ENCODE measurements at places on chromosomes 7 and 10.
A peak's percentile ranks its signal among the peaks of the same experiment; 100 is the strongest.

DNA sequence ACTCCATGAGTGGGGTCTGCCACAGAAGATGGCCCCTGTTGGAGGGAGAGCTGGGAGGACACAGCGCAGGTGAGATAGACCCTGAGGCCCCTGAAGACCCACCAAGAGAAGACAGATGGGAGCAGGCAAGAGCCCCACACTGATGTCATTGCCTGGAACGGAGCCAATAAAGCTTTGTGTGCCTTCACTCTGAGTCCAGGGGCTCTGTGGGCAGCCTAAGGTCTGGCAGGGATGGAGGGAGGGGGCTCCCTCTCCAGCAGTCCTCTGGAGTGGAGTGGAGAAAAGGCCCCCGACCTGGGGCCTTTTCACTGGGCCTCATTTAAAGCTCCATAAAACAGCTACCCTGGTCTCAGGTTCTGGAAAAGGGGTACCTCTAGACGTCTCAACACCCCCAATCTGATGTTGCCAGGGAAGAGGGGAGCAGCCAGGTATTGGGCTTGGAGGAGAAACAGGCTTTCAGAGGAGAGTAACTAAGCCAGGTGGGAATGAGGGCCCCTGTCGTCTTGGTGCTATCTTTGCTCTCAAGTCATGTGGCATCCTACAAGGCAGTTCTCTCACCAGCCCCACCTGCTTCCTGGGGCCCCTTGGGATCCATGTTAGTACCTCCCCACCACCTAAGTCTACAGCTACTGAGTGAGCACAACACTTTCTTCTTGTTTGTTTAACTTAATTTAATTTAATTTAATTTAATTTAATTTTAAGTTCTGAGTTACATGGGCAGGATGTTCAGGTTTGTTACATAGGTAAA is 1.4 kb downstream of the C10orf62 start:
- no peak for DNase-seq

- DNase-seq: no peak
These were observed 14.9 kb downstream of the CHST3 start for GRCh38 chr10:71978988-71979691.

GRCh38 chr7:50662041-50662694 is 97.0 kb upstream of the DDC start:
- DNase-seq: no peak

- no peak for DNase-seq
These were observed 38.5 kb downstream of the MCU start for GRCh38 chr10:72730479-72730878.

DNA sequence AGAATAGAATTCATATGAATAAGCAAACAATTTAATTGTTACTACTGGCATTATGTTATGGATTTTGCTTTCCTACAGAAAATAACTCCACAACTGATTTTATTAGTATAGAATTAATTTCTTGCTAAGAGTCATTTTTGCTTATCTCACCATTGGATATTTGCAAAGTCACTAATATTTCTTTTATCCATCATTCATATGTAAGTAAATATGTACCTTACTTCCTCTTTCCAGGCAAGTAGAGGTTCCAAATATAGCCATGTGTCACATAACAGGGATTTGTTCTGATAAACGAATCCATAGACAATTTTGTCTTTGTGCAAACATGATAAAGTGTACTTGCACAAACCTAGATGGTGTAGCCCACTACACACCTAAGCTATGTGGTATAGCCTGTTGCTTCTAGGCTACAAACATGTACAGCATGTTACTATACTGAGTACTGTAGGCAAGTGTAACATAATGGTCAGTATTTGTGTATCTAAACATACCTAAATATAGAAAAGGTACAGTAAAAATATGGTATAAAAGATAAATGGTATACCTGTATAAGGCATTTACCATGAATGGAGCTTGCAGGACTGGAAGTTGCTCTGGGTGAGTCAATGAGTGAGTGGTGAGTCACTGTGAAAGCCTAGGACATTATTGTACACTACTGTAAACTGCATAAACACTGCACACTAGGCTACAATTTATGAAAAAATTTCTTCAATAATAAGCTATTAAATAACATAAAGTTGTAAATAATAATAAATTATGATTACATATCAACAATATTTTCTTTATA is 18.3 kb downstream of the KLLN start:
- DNase-seq: no peak

DNA sequence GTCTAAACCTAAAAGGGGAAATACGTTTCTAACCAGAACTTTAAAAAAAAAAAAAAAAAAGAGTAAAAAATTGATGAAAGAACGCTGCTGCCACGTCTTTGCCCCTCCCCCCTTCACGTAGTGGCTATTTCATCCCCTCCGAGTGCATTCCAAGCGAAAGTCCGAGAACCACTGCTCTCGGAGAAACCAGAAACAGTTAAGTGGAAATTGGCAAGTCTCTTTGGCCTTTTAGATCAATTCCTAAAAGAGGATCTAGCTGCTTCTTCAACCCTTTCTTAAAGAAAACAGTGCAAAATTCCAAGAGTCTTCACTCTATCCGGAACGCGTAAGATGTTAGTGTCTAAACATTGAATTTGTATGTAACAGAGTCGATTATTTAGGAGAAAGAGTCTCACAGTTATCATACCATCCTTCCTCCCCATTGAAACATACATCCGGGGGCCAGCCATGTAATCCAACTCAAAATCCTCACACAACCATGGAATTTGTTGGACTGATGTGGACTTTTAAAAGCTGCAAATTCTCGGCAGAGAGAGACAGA is 1.1 kb downstream of the P4HA1 start:
- DNase-seq: no peak

GRCh38 chr10:92080244-92080643 is 156.7 kb downstream of the BTAF1 start:
- DNase-seq: no peak

- DNase-seq: no peak
These were observed at the start of gene OPALIN for GRCh38 chr10:96358851-96359540. Gene OPALIN, minus strand, starts transcription at chr10:96359002. Its CDS starts 106 bp downstream, at chr10:96358896.

DNA sequence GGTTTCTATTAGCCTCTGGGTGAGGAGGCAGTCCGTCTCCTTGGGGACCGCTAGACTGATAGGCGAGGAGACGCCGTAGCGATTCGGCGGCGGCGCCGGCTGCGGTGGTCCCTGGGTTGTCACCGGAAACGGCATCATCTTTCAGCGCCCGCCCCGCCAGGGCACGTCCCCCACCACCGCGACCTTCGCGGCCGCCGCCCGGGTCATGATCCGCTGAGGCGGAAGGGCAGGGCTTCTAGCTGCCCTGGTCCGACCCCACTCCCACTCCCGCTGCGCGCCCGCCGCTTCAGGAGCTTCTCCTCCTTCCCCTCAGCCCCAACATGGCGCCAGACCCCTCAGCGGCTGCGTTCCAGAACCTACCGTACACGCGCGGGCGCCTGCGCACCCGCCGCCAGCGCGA is at the start of gene PAPOLB:
Gene PAPOLB, minus strand, starts transcription at position 358 of the 400 bp plus-strand sequence. Its CDS starts 220 bp downstream, at position 138.
- no peak for DNase-seq

GRCh38 chr7:12759151-12759550 is 71.7 kb downstream of the ARL4A start:
- DNase-seq: no peak

DNA sequence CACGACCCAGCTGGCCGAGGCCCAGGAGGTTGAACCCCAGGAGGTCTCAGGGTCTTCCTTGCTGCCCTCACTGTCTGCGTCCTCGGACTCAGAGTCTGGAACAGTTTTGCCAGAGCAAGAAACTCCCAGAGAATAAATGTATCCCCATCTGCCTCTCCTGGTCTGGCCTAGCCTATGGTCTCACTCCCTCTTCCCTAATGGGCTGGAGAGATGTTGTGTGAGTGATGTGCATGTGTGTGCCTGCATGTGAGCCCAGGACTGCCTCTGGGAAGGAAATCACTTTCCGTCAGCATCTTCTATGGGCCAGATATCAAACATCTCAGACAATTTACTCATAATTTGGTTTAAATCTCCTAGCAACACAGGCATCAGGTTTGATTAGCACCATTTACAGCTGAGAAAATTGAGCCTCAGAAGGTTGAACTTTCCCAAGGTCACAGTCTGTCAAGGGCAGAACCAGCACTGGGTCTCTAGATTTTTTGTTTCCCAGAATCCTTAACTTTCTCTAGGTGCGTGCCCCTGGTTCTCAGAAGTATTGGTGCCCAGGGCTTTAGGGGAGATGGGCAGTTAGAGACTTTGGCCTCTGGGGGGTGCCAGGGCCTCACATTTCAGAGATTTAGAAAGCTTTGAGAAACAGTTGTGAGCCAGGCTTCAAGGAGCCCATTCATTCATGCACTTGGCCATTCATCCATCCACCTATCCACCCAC is 4.9 kb downstream of the TMEM270 start:
- peak; percentile 49 for DNase-seq

DNA sequence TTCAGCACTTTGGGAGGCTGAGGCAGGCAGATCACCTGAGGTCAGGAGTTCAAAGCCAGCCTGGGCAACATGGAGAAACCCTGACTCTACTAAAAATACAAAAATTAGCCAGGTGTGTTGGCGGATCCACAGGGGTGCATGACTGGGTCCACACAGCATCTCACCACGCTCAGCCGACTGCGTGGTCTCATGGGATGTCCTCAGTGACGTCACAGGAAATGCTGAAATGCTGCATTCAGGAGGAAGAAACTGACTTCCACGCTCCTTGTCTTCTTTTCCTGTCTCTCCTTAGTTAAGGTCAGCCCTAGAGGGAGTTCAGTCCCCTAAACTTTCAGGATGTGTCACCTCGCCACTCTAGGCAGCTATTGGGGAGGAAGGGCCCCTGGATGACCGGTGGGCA is 42.9 kb downstream of the XRCC2 start:
- no peak for DNase-seq

- no peak for DNase-seq
These were observed 28.0 kb downstream of the GLCCI1 start for GRCh38 chr7:7996568-7996967.

DNA sequence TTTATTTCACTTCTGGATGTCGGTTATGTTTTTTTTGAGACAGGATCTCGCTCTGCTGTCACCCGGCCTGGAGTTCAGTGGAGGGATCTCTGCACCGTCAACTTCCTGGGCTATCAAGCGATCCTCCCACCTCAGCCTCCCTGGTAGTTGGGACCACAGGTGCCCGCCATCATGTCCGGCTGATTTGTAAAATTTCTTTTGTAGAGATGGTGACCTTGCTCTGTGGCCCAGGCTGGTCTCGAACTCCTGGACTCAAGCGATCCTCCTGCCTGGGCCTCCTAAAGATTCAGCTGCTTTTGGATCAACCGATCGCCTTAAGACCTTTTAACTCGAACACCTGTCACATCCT is 606 bp upstream of the RABGEF1 start:
- DNase-seq: no peak

DNA sequence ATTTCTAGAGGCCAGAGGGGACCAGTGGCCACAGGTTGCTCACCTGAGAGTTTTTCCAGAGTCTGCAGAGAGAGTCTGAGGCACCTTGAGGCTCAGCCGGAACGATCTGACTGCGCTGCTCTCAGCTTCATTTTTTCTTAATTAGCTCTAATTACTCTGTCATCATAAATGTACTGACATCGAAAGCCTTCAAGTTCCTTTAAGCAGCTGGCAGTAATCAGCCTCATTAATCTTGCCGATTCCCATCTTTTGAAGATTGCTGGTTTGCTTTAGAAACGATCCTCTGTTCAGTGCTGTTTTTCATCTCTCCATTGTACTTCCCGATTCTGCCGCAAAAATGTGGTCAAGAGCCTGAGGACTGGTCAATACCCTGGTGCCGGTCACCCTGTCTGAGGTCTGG is 454.7 kb downstream of the TYW1 start:
- no peak for DNase-seq

DNA sequence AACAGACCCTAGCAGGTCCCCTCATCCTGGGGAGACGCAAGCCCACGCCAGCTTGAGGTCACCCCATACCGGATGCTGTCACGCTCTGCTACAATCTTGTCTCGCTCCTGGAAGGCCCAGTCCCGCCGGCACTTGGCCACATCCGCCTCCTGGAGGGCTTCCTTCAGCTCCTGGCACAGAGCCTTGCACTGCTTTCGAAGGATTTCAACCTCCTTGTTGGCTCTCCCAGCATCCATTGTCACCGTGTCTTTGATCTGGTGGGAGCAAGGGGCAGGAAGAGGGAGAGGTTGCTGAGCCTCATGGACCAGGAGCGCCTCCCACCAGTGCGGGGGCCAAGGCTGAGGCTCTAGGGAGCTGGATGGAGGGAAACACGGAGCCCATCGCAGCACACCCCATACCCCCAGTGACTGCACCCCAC is 90.9 kb downstream of the DLG5 start:
- DNase-seq: no peak

DNA sequence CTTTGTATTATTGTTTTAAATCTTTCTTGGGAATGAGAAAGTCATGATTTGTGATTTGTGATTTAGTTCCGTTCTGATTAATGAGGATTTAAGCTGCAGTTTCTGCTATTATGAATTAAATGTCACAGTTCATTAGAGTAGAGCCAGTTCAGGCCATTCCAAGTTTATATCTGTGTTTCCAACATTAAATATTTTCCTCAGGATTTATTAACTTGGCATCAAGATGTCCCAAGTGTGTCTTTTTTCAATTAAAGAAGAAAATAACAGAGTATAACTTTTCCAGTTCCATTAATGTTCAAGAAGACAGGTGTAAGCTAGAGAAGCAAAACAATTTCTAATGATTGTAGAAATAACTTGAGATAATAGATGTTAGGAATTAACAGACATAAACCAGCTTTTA is 1183.2 kb upstream of the CELF2 start:
- no peak for DNase-seq

DNA sequence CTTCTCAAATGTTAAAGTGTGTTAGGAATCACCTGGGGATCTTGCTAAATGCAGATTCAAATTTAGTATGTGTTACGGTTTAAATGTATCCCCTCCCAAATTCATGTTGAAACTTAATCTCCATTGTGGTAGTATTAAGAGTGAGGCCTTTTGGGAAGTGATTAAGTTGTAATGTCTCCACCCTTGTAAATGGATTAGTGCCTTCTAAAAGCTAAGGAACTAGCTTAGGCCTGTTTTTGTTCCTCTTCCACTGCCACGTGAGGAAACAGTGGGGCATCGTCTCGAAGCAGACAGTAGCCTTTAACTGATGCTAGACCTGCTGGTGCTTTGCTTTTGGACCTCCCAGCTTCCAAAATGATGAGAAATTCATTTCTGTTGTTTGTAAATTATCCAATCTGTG is 52.3 kb upstream of the SEMA3D start:
- DNase-seq: no peak

DNA sequence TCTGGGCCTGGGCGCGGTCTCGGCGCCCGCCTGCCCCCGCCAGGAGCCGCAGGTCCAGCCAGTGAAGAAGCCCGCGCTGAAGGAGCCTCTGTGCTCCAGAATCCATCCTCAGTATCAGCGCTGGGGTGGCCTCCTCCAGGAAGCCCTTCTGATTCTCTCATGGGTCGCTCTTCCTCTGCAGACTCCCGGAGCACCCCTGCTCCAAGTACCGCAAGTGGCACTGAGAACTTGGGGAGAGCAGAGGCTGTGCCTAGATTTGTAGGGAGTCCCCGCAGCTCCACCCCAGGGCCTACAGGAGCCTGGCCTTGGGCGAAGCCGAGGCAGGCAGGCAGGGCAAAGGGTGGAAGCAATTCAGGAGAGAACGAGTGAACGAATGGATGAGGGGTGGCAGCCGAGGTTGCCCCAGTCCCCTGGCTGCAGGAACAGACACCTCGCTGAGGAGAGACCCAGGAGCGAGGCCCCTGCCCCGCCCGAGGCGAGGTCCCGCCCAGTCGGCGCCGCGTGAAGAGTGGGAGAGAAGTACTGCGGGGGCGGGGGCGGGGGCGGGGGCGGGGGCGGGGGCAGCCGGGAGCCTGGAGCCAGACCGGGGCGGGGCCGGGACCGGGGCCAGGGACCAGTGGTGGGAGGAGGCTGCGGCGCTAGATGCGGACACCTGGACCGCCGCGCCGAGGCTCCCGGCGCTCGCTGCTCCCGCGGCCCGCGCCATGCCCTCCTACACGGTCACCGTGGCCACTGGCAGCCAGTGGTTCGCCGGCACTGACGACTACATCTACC is at the start of gene ALOX5:
Gene ALOX5, plus strand, starts transcription at position 641 of the 774 bp plus-strand sequence. Its CDS starts 64 bp downstream, at position 705.
- peak; percentile 61 for DNase-seq

- no peak for DNase-seq
These were observed 5.7 kb downstream of the RARRES2 start for GRCh38 chr7:150335774-150336112.
